ENCODE measurements at places on chromosomes 2 and 18.

DNA sequence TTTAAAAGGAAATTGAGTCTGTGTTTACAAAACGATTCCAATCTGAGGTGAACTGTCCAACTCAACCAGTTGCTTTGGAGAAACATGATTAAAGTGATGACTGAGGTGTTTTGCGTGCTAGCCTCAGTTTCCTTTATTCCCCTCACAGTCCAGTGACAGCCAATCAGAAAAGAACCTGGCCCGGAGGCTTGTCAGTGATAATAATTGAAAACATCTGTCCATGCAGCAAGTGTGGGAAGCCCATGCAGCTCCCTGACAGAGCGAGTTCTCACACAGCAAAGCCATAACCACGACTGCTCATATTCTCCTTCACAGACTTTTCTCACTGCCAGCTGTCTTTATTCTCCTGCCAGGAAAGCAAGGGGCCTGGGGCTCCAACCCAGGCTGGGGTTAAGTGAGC lies 613.4 kb downstream of the ARHGAP15 start:
- no peak for DNase-seq

DNA sequence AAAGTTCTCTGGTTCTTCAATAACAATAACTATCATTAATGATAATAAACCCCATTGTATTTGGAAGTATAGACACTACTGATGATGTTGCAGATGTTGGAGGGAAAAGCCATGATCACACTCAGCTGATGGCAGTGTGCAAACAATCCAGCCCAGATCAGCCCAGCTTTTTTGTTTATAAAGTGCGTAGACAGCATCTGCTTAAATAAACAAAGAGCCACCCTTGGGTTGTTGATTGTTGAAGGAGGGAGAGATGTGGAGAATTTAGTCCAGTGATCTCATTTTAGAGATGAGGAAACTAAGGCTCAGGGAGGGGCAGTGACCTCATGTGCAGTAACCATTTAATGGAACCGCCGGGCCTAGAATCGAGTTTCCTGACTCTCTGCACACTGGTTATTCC lies 56.0 kb upstream of the MEX3C start:
- peak; percentile 14 for DNase-seq

DNA sequence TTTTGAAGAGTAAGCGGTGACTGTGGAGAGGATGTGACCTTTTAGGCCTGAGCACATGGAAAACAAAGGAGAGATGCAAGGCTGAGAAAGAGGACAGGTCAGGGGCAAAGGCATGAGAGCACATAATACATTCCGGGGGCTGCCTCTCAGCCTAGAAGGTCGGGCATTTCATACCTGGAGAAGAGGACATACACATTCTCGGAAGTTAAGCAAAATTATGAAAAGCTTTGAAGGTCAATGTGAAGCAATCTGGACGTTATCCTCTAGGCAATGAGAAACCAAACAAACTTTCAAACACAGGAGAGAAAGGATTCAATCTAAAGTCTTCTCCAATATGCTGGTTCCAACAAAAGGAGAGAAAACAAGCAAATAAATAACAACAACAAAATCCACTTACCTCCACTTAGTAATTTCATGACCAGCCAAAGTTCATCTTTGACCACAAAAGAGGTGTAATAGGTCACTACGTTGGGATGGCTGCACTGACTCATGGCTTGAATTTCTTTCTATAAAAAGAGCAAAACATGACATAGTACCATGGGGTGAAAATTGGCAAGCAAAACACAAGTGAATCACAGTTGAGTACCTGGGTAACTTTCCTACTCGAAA lies 80.4 kb downstream of the STK39 start:
- no peak for DNase-seq

DNA sequence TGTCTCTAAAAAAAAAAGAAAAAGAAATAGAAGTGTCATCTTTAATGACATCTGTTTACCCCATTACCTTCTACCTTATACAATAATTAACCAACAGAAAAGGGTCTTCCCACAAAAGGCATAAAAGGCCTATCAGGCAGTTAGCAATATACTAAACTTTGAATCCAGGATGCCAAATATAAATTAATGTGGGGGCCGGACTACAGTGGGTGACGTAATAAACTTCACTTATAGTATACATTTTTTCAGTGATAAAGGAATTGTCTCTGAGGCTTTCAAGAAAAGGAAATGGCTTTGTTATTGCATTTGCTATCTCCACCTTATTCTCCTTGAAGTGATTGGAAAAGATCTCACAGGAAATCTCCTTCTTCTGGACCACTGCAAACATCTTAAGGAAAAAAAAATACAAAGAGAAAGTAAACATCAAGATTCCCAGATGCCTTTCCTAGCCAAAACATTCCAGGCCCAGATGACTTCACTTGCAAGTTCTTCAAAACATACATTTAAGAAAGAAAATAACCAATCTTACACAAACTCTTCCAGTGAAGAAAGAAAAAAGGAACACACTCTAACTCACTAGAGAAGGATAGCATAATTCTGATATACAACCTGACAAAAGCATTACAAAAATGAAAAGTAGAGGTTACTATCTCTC lies 126.2 kb upstream of the CAB39 start:
- no peak for DNase-seq

DNA sequence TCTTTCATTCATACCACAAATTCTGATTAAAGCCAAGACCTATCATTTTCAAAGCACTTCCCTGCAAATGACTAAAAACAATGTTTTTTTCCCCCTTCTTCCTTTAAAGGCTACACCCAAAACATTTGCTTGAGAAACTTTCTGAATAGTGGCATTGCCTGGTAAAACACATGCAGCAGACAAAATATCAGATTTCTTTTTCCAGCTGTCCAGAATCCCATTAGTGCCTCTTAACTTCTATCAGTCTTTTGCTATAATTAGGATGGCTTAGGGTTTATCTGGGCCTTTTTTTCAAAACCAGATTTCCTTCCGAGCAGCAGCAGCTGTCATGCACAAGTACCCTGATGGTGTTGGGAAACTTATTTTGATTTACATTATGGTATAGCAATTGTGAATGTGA lies 50.6 kb downstream of the ALPK2 start:
- no peak for DNase-seq

- no peak for DNase-seq
These were observed 173.7 kb downstream of the RAB3GAP1 start for GRCh38 chr2:135225781-135226180.

- DNase-seq: no peak
These were observed 250.2 kb upstream of the MEX3C start for GRCh38 chr18:51447351-51448342.

DNA sequence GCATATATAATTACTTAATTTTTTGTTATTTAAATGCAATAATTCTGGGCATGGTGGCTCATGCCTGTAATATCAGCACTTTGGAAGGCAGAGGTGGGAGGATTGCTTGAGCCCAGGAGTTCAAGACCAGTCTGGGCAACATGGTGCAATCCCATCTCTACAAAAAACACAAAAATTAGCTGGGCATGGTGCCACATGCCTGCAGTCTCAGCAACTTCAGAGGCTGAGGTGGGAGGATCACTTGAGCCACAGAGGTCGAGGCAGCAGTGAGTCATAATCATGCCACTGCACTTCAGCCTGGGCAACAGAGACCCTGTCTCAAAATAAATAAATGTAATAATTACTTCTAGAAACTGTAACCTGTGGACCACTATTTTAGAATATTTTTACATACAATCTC lies 21.5 kb upstream of the TMEM87B start:
- DNase-seq: no peak

- no peak for DNase-seq
These were observed 51.9 kb upstream of the PCBP1 start for GRCh38 chr2:70035344-70035844.

DNA sequence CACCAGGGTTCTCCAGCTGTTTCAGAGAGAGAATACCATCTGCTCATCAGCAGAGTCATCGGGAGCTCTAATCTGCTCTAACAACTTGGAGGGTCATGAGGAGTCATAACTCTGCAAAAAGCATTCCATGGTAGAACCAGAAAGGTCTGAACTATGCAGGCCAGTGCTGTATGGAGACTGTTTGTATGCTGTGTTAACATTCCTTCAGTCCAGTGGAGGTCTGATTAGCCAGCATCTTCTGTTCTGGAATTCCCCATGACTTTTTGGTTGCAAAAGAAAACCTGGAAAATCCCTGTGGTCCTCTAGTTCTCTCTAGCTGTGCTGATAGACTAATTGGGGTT lies 9.4 kb upstream of the ITGB6 start:
- DNase-seq: no peak

GRCh38 chr2:217993138-217993537 lies 9.7 kb downstream of the TNS1 start:
- DNase-seq: no peak

DNA sequence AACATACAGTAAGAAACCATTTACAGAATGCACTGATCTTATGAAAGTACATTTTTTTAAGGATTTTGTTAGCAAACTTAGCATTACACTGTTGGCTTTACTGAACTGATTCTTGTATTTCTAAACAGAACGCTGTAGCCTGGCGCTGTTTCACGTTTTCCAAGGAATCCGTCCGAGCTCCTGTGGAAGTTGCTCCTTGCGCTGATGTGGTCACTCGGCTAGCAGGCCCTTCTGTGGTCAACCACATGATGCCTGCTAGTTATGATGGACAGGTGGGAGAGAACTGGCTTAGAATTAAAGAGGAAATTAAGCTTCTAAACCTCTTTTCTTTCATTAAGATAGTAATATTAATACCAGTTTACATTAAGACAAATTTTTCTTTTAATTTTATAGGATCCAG lies 76.8 kb downstream of the CEP192 start:
- no peak for DNase-seq

- DNase-seq: no peak
These were observed 26.8 kb downstream of the AAK1 start for GRCh38 chr2:69616755-69617154.

DNA sequence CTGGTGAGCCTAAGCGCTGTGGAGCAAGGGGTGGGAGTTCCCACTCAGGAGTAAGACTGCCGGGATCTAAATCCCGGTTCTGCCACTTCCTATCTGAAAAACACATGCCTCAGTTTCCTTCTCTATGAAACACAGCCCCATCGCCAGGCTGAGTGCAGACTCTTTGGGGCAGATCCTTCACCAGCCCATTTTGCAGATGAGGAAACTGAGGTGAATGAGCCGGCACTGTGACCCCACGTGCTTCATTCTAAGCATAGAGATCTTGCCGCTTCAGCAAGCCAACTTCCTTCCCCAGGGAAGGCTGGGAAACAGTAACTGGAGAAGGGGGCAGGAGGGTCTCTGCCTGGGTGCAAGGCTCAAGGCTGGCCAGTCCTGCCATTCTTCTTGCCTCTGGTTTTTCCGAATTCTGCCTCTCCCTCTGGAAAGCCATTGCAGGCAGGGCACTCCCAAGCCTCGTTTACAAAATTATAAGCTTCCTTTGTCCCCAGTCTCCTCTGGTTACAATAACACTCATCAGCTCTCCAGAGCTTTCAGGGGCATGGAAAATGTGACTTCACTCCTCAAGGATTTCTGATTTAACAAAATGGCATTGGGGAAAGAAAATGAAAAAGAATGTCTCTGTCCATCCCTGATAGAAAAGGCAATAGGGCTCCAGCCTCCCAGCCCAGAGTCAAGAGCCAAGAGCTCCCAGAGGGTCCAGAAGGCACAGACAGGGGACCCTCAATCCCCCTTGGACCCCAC lies 249.2 kb downstream of the TNS1 start:
- no peak for DNase-seq

All from NCI-H748 treated with DMSO at 0.1 percent for 48 hours (cell line).